Stimulated activated CD4-positive, alpha-beta T cell treated with anti-CD3 and anti-CD28 coated beads, Interleukin-12 subunit alpha, Interleukin-12 subunit beta, amount 100 ng/mL, for 24 hours (primary cell): ENCODE measurements at places on chromosomes 11 and 22.

GRCh38 chr11:44067266-44067665, 1.2 kb downstream of the ACCS start:
- DNase-seq: no peak

DNA sequence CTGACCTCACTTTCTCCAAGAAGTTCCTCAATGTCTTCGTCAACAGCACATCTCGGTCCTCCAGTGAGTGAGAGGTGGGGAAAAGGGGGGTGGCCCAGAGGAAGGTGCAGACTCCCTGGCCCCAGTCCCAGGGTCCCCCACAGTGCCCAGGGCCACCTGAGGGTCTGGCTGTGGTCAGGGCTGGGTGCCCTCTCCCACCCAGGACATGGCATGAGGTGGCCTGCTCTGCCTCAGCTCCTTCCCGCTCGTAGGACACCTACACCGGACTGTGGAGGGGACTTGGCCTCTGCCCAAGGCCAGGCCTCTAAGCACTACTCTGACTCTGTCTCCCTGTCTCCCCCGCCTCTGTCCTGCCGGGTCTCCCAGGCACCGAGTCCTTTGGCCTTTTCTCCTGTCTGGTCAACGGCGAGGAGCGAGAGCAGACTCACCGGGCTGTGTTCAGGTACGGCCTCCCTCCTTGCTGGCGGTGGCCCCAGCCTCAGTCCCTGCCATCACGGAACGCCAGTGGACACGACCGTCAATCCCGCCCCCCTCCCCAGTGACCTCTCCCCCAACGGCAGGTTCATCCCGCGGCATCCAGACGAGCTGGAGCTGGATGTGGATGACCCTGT, 4.5 kb downstream of the MAPK8IP2 start:
- DNase-seq: no peak

GRCh38 chr11:65773784-65774411, 6.9 kb downstream of the AP5B1 start:
- no peak for DNase-seq

DNA sequence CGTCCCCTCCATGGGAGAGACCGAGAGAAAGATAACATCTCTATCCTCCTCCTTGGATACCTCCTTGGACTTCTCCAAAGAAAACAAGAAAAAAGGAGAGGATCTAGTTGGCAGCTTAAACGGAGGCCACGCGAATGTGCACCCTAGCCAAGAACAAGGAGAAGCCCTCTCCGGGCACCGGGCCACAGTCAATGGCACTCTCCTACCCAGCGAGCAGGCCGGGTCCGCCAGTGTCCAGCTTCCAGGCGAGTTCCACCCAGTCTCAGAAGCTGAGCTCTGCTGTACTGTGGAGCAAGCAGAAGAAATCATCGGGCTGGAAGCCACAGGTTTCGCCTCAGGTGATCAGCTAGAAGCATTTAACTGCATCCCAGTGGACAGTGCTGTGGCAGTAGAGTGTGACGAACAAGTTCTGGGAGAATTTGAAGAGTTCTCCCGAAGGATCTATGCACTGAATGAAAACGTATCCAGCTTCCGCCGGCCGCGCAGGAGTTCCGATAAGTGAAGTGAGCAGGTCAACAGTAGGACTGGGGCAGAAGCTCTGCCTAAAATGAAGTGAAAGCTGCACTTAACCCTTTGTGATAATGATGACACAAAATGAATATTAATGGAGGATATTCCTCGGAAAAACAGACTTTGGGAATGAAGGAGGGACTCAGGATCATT, 65.3 kb downstream of the WNT11 start:
- no peak for DNase-seq

GRCh38 chr11:13577881-13578280, 82.1 kb upstream of the PTH start:
- DNase-seq: no peak

GRCh38 chr11:8067567-8067928, 13.5 kb upstream of the TUB start:
- no peak for DNase-seq

DNA sequence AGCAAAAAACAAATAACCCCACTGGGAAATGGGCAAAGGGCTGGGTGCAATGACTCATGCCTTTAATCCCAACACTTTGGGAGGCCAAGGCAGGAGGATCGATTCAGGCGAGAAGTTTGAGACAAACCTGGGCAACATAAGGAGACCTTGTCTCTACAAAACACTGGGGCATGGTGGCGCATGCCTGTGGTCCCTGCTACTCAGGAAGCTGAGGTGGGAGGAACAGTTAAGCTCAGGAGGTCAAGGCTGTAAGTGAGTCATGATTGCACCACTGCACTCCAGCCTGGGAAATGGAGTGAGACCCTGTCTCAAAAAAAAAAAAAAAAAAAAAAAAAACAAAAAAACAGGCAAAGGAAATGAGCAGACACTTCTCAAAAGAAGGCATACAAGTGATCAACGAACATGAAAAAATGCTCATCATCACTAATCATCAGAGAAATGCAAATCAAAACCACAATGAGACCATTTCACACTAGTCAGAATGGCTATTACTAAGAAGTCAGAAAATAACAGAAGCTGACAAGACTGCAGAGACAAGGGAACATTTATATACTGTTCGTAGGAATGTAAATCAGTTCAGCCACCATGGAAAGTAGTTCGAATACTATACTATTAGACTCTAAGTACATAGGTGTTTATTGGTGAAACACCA, 48.2 kb upstream of the SMCO4 start:
- DNase-seq: no peak
